ENCODE measurements at places on chromosomes 4 and X.

DNA sequence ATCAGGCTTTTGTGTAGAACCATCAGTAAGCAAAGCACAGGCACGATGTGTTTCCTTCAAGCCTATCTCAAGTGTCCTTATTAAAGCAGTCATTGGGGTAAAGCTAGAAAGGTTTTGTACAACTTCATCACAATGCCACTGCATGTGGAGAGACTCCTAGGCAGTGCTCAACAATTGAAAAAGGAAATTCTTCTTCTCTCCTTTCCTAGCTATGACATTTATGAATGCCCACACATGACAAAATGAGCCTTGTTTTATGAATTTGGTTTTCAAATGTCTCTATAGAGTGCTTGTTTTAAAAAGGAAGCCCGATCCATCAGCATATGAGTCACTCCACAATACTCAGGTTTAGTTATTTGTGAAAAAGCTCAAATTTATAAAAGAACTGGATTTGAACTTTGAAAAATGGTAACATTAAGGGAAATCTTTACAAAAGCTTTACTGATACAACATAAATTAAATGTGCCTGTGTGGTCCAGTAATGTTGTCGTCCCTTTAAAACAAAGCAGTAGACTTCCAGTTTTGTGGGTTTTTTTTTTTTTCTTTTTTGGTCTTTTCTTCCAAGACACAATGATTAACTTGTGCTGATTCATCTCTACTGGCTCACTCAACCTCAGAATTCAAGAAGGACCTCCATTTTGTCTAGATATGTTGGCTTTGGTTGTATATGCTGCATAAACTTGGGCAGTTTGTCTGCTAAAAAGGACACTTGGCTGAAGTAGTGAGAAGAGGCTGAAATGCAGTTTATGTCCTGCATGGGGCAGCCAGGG, 273.8 kb downstream of the GASK1B start:
- DNase-seq = no peak

DNA sequence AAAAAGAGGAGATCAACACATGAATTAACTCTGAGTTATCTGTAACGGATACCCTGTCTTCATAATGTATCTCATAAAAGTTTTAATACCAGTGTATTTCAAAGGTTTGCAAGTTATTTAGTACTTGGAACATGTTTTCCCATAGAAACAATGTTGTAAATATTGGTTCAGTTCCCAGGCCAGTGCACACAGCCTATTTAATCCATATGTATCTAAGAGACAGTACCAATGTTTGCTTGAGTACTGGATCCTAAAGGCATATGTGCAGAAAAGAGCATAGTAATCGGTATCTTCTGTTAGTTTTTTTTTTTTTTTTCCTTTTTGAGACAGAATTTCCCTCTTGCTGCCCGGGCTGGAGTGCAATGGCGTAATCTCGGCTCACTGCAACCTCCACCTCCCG, 46.1 kb downstream of the SLIT2 start:
- no peak for DNase-seq

GRCh38 chr4:67261971-67262370, 283.3 kb downstream of the CENPC start:
- no peak for DNase-seq

DNA sequence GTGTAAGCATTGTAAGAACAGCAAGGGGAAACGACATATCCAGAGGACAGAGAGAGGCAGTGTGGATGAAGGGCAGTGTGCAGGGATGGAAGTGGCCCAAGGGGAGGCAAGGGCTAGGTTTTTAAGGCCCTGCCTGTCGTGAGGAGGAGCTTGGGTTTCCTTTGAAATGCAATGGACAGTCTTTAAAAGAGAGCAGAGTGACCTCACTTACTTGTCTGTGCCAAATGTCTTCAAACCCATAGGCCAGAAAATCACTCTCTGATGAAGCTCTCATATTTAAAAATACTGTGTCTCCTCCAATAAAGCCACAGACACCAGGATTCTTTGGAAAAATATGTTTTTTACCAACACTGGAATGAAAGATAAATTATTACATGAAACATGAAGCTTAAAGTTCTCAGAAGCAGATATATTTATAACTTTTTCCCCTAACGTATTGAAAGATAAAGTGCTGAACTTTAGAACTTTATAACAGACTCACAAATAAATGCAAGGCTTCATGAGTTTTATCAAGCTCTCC, 19.2 kb upstream of the ATXN3L start:
- DNase-seq = no peak

- DNase-seq = no peak
These were observed 288.6 kb upstream of the LDB2 start for GRCh38 chr4:17187003-17187402.

GRCh38 chrX:23554304-23554703, 113.0 kb upstream of the PRDX4 start:
- no peak for DNase-seq

- no peak for DNase-seq
These were observed 282.0 kb upstream of the DKK2 start for GRCh38 chr4:107318078-107318477.

- no peak for DNase-seq
These were observed 568.6 kb downstream of the RPA4 start for GRCh38 chrX:97452283-97452682.

DNA sequence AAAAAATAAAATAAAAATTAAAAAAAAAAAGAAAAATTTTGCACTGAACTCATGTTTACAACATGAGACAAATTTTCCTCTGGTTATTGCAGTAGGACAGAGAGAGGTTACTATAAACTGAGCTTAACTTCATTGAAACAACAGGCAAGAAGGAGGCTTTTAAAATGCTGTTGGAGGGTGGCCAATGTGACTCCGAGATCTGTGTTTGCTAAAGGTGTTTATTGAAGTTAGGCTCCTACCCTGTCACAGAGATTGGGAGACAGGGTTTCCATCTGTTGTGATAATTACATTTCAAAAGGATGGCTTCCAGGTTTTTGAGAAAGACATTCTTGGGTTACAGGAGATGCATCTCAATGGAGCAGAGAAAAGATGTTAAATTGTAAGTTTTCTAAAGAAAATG, 370.5 kb upstream of the HS3ST1 start:
- no peak for DNase-seq

GRCh38 chrX:48802089-48802904, 430 bp downstream of the HDAC6 start:
- peak; percentile 81 for DNase-seq

- DNase-seq = no peak
These were observed 6.9 kb downstream of the KLHL5 start for GRCh38 chr4:39068907-39069306.

DNA sequence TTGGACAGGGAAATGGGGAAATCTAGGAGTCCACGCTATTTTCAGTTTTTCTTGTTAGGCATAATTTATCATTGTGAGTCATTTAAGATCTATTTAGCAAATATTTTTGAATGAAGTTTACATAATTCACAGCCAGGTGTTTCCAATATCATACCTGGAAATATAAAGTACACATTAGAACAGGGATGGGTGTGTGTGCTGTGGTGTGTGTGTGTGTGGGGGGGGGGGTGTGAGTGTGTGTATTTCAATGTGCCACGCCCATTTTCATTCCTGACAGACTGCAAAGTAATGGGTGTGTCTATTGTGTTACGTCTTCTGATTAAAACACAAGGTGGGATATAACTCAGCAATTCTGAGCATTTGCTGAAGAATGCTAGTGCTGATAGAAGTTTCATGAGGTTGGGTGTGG, 33.2 kb downstream of the ARHGAP10 start:
- DNase-seq = no peak

DNA sequence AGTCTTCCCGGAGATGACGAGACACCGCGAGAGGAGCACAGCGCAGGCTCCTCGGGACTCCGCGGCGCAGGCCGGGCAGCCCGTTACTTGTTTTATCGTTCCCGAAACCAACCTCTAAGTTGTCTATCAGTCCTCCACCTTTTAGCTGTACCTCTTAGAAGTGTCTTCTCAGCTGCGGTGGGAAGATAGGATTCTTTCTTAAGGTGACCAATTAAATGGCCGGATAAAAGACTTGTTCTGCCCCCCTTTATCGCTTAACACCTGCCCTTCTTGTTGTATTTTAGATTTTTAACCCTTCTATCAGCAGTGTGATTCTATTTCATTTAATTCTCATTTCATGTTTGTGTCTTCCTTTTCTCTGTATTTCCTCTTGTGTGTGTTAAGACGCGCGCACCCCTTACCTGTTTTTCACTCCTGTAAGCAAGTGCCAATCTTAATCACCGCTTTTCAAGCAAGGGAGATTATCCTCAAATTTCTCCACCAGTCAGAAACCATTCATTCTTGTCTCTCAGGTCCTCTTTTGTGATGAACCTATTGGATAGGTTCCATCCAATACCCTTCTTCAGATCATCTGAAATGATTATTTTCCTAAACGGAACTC, at the start of gene SLC9B2:
Gene SLC9B2 (minus strand): TSS at position 15 of the 601 bp plus-strand sequence. CDS start 9,211 bp downstream, outside the sequence.
- peak; percentile 50 for DNase-seq

- DNase-seq = no peak
These were observed 15.1 kb downstream of the ANKRD50 start for GRCh38 chr4:124697441-124697840.

DNA sequence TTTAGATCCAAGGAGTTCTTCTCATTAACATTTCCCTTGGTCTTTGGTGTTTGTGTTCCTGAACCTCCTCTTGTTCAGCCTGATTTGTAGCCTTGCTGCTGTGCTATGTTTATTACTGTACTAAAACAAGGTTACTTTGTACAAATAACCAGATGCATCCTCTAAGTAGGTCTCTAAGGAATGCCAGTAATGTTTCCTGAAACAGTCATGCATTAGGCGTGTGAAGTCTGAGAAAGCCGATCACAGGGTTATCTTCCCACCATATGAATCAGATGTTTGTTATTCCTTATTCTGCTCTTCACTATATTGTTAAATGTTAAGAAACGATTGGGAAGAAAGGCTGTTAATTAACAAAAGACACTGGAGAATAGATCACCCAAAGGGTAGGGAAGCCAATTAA, 66.9 kb downstream of the GALNTL6 start:
- no peak for DNase-seq

DNA sequence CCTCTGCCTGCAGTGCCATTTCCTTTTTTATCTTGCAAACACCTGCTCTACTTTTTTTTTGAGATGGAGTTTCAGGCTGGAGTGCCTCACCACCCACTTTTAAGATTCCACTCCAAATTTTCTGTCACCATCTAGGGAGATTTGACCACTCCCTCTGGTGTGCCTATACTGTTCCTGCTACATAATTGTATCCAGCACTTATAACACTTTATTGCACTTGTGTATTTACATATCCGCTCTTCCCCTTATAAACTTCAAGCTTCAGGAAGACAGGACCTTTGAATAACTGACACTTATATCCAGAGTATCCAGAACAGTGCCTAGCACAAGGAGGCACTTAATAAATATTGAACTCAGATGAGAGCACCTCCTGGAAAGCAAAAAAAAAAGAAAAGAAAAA, 6.2 kb upstream of the CENPI start:
- DNase-seq = no peak

GRCh38 chr4:123862812-123863211, 466.2 kb downstream of the SPRY1 start:
- no peak for DNase-seq

- DNase-seq = no peak
These were observed 102.5 kb downstream of the TSPAN5 start for GRCh38 chr4:98555798-98556445.

GRCh38 chr4:185870366-185870765, 58.4 kb upstream of the SORBS2 start:
- no peak for DNase-seq

DNA sequence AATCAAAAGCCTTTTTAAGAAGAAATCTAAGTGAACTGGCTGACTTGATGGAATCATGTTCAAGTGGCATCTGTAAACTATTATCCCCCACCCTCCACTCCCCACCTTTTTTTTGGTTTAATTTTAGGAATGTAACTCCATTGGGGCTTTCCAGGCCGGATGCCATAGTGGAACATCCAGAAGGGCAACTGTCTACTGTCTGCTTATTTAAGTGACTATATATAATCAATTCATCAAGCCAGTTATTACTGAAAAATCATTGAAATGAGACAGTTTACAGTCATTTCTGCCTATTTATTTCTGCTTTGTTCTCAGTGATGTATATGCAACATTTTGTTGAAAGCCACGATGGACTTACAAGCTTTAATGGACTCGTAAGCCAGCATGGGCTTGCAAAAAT, 162.3 kb downstream of the STIM2 start:
- no peak for DNase-seq

DNA sequence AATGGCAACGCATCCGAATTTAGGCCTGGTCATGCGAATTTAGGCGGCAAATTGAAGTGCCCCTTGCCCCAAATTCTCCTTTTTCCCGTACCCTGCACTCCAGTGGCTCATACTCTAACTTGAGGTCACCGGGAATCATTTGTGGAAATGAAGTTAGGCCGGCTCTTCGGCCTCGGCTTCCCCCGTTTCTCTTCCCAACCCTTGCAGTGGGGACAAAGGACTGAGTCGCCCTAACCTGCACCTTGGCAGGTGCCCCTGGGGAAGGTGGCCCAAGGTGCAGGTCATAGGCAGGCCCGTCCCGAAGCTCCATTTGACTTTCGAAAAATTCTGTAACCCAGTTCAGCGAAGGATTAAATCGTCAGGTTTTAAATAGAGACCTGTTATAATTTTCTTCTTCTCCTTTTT, 811 bp downstream of the SRD5A3 start:
- no peak for DNase-seq

DNA sequence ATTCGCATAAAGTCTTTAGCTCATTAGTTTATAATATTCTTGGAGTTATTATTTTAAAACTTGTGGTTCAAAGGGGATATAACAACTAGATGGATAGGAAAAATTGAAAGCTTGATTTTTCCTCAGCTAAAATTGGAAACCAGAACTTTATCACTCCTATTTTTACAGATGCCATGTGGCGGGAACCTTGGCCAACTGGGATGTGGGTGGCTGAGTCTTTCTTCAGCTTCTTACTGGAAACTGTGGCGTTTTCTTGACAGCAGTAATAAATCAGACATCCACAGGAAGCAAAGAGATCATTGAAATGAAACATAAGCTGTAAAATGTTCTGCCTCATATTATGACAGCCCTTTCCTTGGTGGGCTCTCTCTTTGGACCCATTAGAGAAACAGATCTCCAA, 84.1 kb downstream of the SPATA18 start:
- DNase-seq = no peak

DNA sequence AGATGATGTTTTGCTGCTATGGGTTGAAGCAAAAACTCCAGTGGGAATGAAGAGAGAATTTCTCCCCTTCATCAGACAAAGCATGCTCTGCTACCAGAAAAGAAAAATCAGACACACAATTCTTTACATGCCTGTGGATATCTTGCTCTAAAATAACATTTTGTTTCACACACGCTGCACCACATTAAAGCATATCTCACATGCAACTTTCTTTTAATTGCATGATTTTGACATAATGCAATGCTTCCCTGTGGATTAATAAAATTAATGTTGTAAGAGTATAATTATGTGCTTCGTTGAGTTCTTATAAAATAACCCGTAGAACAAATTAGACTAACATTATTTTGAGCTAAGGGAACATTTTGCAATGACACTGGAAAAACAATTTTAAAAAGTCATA, 2230.7 kb downstream of the PCDH7 start:
- DNase-seq = no peak

- no peak for DNase-seq
These were observed 14.7 kb downstream of the BCORL1 start for GRCh38 chrX:129997086-129997485.

GRCh38 chr4:25756503-25756902, 100.9 kb downstream of the SLC34A2 start:
- no peak for DNase-seq
